Stimulated activated CD4-positive, alpha-beta T cell treated with anti-CD3 and anti-CD28 coated beads, TNF-alpha, amount 100 ng/mL, for 48 hours (primary cell): ENCODE measurements at places on chromosomes 7 and 10.

- DNase-seq, result no peak
Measured at GRCh38 chr7:149214020-149214720, 18.8 kb downstream of the ZNF282 start.

GRCh38 chr10:52217531-52217930 is 96.5 kb upstream of the DKK1 start:
- no peak for DNase-seq

DNA sequence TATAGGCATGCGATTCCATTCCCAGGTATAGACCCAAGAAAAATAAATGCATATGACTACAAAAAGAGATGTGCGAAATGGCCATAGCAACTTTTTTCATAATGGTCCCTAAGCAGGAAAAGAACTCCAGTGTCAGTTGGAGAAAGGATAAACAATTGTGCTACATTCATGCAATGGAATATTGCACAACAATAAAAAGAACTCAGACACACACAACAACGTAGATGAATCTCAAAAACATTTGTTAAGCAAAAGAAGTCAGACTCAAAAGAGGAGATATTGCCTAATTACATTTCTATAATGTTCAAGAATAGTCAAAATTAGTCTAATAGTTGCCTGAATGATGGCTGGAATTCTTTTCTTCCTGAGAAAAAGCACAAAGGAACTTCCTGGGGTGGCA is 141.1 kb upstream of the GLI3 start:
- no peak for DNase-seq

DNA sequence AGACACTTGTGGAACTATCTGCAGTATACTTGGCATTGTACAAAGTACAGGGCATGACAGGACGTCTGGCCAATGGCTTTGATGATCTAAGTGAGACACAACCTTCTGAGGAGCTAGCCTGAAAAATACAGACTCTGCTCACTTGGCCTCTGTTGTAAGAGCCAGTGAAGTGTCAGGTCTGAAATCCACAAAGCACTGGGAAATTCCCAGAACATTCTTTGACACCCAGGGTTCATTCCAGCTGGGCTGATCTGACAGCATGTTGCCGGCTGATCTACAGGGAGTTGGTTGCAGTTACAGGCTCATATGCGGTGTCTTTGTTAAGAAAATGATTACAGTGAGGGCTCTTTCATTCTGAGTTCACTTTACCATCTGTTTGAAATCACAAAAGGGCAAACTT is 354.6 kb downstream of the PHF14 start:
- no peak for DNase-seq

DNA sequence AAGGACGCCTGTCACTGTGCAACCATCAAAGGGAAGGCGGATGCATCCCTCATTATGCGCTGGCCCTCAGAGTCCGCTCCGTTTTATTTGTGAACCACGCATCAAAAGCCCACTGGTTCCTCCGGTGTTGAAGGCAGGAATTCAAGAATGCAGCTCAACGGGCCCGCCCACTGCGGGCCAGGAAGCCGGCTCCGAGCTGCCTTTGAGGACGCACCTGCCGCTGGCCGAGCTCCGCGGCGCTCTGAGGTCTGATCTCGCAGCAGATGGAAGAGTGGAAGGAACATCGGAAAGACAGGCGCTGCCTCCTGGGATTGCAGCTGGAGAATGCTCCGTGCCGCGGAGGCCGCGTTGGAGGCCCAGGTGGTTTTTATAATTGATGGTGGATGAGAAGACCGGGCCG is 56.9 kb upstream of the ADGRA1 start:
- DNase-seq, result no peak
